ENCODE measurements at places on chromosomes 16 and 17.

DNA sequence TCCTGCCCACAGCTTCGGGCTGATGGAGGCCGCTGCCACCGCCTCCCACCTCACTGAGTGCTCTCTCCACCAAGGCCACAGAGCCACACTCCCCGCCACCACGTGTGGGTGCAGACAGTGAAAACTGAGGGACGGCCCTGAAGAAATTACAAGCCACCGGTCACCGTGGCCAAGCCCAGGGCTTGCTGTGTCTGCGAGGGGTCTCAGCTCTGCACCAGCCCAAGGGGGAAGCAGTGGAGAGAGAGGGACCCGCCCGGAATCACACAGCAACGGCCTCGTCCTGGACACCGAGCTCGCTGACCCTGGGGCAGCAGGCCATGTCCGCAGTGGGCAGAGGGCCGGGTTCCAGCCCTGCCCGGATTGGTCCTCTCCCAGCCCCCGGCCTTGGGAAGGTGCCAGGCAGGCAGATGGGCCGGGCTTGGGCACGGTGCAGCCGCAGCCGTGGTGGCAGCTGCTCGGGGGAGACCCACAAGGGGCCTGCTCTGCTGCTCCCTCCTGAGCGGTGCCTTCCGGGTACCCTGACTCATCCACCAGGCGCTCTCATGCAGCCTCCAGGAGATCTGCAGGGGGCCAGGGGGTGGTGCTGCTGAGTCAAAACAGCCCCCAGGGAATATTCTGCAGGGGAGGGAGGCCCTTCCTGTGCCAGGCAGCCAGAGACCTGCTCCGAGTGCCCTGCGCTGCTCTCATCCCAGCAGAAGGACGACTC is 52.0 kb downstream of the CBFA2T3 start:
- DNase-seq, result peak; percentile 78

GRCh38 chr16:4894276-4895150 is 42.4 kb downstream of the PPL start:
- DNase-seq, result no peak

- DNase-seq, result no peak
Measured at GRCh38 chr16:83409347-83409746, 398.4 kb upstream of the HSBP1 start.

- DNase-seq, result peak; percentile 69
Measured at GRCh38 chr16:31141489-31142108, 6.1 kb upstream of the PRSS8 start.

Data from fibroblast of lung (primary cell).